ENCODE measurements at places on chromosomes 2 and 18. TPM values are rescaled to one million over a fixed set of nuclear protein-coding genes. Genes with fewer than 3 reads are reported as not detected.

The REG3G gene
- polyA plus RNA-seq = 0.30 TPM

The CXCR1 gene
- 0.13 TPM for polyA plus RNA-seq

The KLHL30 gene
- polyA plus RNA-seq = 0.95 TPM

The TEKT4 gene
- polyA plus RNA-seq = not detected

The REG1B gene
- polyA plus RNA-seq = 1.7 TPM

The CHN1 gene
- polyA plus RNA-seq = 13.2 TPM

The UGT1A5 gene
- not detected for polyA plus RNA-seq

The COMMD1 gene
- polyA plus RNA-seq = 43.2 TPM

The RESP18 gene
- not detected for polyA plus RNA-seq

The RGPD6 gene
- 6.7 TPM for polyA plus RNA-seq

The PDCD1 gene
- 0.29 TPM for polyA plus RNA-seq

The PLEK gene
- 4.7 TPM for polyA plus RNA-seq

The PRSS56 gene
- polyA plus RNA-seq = not detected

The BMP10 gene
- polyA plus RNA-seq = not detected

The GBX2 gene
- polyA plus RNA-seq = not detected

The FAM237A gene
- not detected for polyA plus RNA-seq

The STPG4 gene
- 0.41 TPM for polyA plus RNA-seq

The CRYBA2 gene
- polyA plus RNA-seq = not detected

The SMYD1 gene
- 0.06 TPM for polyA plus RNA-seq

- no peak for DNase-seq
Measured at GRCh38 chr2:234825616-234826015, 126.2 kb upstream of the SH3BP4 start.

DNA sequence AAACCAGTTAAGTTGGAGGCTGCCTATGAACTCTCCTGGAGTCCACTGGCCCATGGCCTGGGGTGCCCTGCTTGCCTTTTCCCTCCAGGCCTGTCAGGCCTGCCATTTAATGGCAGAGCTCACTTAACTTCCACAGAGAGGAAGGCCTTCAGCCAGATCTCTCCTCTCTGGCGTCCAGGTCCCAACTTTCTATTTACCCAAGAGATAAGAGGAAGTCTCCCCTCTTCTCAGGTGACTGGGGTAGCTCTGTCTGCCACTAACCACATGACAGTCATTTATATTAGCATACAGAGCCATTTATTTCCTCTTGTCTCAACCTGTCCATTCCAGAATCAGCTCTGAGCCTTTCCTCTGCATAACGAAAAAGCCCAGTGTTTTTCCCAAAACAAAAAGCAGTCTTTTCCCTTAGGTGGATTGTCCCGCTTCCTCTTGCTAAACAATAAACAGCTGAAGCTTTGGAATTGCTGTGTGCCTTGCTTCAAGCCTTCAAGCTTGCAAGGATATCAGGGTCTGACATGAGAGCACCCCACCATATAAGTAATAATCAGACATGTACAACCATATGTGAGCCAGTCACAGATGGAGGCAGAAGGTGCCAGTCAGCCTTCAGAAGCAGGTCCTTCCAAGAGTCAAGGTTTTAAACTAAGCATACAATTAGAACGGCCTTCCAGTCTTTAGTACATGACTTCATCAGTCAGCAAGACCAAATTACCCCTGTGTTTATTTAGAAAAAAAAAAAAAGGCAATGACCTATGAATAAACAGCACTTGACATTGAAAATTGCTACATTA, 71.2 kb upstream of the STPG4 start:
- no peak for DNase-seq

GRCh38 chr18:29154196-29154757, 977.3 kb upstream of the CDH2 start:
- DNase-seq = no peak

DNA sequence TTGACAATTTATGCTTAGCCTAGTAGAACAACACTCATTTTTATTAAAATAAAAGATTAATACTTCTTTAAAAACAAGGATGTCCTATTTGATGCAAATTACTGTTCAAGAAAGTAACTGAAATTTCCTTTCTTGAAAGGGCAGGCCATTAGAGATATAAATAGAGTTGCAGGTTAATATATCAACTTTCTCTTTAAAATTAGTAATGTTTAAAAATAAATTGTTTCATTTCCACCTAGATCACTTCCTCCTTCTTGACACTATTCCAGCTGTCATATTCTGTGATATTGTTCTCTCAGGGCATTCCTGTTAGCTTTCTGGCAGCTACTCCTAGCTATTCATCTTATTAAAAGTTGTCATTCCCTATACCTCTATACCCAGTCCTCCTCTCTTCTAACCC, 357.9 kb upstream of the NRP2 start:
- DNase-seq = no peak

- DNase-seq = no peak
Measured at GRCh38 chr2:197828464-197829135, 24.2 kb downstream of the PLCL1 start.

GRCh38 chr18:66872277-66872676, 268.4 kb upstream of the CDH19 start:
- no peak for DNase-seq

- no peak for DNase-seq
Measured at GRCh38 chr2:102780467-102780866, 18.6 kb downstream of the TMEM182 start.

GRCh38 chr2:18077704-18078103, 199.2 kb downstream of the KCNS3 start:
- no peak for DNase-seq

DNA sequence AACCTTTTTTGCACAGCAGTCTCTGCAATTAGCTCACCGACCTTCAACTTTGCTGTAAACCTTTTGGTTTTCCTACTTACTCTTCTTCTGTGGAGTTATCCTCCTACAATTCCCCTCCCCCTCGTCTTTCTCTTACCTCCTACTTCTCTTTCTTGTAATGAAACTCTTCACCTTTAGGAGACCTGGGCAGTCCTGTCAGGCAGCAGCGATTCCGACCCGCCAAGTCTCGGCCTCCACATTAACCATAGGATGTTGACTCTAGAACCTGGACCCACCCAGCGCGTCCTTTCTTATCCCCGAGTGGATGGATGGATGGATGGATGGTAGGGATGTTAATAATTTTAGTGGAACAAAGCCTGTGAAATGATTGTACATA, 8.3 kb downstream of the TBR1 start:
- DNase-seq = no peak

- no peak for DNase-seq
Measured at GRCh38 chr2:148238561-148238960, 217.7 kb downstream of the MBD5 start.

GRCh38 chr2:76642129-76642528, 880.0 kb downstream of the LRRTM4 start:
- DNase-seq = no peak

GRCh38 chr18:42163321-42163720, 208.3 kb downstream of the PIK3C3 start:
- DNase-seq = no peak

DNA sequence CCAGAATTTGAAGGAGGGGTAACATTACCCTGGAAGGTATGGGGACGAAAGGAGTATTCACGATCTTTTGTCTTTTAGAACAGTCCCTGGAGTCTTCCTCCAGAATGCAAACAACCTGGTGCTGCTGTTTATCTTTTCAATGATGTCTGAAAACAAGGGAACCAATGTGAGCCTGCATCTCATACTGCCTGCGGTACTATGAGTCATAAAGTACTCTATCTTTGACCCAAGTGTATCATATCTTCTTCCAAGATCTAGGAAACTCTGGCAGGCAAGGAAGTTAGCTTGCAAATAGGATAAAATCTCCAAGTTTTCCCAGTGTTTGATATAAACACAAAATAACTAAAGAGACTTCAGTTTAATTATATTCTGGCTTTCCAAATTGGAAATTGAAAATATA, 968.5 kb downstream of the LRP1B start:
- no peak for DNase-seq

- no peak for DNase-seq
Measured at GRCh38 chr2:108074946-108075345, 88.6 kb downstream of the SLC5A7 start.

- DNase-seq = no peak
Measured at GRCh38 chr2:70658476-70658875, 104.8 kb upstream of the TGFA start.

DNA sequence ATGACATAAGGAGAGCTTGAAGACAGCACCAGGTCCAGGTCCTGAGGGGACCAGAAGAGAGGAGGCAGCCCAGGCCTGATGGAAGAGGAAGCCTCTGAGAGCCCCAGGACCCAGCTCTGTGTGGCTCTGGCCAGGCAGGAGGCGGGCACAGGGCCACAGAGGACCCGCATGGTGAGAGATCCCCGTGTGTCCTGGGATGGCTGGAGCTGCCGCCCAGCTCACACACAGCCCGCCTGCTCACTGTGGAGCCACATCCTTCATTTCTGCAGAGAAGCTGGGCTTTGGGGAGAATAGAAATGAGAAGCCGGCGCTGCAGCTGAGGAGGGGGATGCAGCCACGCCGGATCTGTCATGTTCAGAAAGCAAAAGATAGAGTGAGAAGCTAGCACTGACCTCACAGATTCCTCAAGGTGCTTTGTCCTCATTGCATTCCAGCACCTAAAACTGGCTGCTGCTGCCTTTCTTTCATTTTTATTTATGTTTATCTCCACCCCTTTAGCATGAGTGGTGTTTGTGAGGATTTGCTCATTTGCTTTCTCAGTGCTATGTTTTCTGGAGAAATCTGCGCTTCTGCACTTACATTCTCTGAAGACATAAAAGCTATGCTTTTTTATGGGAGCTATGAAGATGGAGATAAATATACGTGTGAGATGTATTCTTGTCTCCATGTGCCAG, 307.6 kb upstream of the MYT1L start:
- no peak for DNase-seq

DNA sequence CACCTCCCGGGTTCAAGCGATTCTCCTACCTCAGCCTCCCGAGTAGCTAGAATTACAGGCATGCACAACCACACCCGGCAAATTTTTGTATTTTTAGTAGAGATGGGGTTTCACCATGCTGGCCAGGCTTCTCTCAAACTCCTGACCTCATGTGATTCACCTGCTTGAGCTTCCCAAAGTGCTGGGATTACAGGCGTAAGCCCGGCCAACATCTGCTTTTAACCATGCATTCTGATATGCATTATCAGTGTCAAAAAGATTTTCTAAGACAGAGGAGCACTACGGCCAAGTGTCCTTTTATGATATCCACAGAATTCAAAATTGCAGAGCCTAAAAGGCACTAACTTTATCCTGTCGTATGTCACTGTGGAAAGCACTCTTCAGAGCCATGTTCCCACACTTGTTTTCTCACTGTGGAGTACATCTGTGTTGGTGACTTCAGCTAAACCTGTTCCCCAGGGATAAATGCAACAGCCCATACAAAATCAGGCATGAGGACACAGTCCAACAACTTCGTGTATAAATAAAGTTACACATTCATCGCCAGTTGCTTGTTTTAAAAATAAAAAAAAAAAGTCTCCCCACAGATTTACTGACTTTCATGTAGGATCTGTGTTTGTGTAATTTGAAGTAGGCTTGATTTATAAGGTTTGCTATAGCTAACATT, 56.4 kb downstream of the STK25 start:
- no peak for DNase-seq

DNA sequence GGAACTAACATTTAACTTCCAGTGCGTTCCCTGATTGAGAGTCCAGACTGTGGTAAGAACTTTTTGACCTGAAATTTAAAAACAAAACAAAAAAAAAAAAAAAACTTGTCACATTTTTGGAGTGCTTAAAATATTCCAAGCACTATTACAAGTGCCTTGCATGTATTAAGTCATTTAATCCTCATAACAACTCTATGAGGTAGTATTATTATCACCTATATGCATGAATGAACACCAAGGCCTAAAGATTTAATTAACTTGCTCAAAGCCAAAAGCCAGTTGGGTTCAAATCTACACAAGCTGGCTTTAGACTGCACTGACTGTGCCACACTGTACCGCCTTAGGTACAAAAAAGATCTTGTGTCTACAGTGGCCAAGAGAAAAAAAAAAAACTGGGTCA, 35.2 kb downstream of the METTL4 start:
- no peak for DNase-seq

DNA sequence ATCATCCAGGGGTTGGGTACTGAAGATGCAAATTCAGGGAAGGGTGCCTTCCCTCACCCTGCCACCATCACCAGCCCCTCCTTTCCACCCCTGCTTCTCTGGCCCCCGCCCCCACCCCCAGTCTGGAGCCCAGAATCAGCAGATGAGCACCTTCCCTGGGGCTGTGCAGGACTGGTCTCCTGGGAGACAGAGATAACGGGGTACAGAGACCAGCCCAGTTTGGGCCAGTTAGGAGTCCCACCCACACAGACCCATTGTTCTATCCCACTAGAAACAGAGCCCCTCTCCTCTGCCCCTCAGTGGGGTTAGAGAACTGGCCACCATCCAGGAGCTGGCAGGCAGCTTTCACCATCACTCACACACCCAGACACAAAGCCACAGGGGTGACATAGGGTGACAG, 4.5 kb upstream of the CRYBA2 start:
- DNase-seq = no peak

DNA sequence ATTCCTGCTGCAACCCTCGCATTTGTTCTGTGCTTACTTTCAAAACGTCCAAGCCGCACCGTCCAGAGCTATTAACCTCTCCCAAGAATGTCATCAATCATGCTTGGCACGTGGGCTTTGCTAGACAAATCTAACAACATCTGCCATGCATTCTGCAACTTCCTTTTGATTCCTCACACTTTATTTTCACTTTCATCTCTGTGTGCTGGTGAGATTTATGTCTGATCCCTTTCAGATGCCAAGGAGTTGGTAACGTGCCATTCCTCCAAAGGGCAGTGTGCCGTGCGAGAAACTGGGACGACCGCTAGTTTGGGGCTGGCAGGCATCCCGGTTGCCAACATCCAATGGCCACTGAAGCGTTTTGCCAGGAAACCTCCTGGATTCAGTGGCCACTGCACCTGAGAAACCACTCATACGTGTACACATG, 230.0 kb upstream of the PARD3B start:
- DNase-seq = no peak

GRCh38 chr2:45469314-45470099, 141.6 kb downstream of the SRBD1 start:
- no peak for DNase-seq

DNA sequence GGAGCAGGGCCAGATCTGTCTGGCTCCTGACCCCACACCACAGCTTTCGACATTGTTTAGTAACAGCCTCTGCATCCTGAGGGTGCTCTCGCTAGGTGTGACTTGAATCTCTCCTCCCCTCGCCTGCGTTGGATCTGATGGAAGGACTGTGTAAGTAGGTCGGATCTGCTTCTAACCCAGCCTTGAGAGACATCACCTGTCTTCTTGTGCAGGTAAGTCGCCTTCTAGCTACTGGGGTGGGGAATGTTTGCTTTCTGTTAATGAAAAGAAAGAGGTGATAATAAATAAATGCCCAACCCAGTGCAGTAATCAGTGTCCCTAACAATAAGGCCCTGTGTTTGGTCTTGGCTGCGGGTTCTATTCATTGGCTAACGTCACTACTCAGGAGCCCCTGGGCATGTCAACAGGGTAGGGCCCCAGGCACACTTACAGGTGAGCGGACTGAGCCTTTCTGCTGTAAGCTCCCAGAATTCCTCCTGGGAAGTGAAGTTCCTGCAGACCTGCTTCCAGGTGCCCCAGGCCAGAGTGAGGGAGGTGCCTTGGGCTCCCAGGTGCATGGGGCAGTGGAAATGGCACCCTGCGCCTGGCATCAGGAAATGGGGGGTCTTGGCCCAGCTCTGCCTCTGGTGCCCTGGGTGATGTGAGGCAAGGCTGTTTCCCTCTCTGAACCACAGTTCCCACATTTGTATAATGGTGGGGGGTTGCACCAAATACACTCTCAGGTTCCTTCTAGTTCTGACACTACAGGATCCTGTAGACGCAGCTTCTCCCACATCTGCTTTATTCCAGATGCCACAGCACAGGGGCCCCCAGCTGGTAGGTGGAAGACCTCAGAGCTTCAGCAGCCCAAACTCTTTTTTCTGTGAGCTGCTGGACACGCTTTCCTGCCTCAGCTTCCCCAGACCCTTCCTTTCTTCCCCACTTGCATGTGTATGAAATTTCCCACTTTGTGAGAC, 11.2 kb upstream of the FOSL2 start:
- DNase-seq = no peak

Measured in urinary bladder (tissue), 4 donors.